ENCODE measurements at places on chromosomes 11 and 22.

DNA sequence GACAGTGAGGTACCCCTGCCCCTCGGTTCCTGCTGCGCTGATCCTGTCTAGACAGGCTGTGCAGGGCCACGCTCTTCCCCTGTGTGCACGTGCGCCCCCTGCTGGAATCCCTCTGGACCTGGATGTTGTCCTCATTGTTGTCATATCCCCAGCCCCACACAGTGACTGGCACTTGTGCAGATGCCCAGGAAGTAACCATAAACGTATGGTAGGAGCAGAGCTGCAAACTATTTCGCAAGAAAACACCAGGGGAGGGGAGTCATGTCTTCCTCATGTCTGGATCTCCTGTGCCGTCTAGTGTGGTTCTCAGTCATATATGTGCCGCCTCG, 114.7 kb downstream of the CRYBB2 start:
- DNase-seq = no peak

DNA sequence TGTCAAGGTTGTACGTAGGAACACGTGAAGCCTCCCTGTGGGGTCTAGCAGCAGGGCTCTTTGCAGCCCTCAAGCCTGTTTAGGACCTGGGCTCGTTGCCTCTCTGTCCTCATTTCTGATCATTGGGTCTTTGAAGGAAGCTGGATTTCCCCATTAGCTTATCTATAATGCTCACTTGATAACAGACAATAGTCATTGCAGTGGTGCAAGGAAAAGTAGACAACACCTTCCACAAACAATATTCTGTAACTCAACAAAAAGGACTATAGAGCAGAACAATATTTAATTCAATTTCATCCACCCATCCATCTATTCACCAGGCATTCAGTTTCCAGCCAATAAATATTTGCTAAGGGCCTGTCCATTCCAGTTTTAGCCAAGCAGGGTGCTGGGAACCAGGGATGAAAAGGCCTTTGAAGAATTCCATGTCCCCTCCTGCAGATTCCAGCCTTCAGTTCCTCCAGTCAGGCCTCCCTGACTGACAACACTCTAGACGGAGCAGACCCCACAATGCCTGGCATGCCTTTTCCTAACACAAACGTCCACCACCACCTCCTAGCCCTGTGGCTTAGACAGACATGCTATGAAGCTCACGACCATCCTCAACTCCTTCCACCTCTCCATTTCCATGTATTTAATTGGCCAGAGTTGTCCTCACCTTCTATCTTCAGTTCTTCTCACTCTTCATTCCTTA, 12.7 kb upstream of the POLD3 start:
- DNase-seq = no peak

- no peak for DNase-seq
These were observed 4.4 kb downstream of the DTX4 start for GRCh38 chr11:59176330-59176729.

DNA sequence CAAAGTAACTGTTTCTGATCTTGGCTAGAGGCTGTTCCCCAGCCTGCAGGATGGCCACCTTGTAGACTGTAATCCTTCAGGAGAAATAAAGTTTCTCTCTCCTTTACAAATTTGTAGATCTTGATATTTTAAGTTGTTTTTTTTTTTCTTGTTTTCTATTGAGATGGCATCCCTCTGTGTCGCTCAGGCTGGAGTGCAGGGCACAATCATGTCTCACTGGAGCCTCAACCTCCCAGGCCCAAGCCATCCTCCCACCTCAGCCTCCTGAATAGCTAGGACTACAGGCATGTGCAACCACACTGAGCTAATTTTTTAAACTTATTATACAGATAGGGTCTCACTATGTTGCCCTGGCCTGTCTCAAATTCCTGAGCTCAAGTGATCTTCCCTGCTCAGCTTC, 389.8 kb upstream of the LRRC4C start:
- no peak for DNase-seq

GRCh38 chr22:46072110-46072881, 78.0 kb upstream of the PPARA start:
- DNase-seq = no peak

- DNase-seq = no peak
These were observed 65.4 kb downstream of the CYP2R1 start for GRCh38 chr11:14826600-14826999.

DNA sequence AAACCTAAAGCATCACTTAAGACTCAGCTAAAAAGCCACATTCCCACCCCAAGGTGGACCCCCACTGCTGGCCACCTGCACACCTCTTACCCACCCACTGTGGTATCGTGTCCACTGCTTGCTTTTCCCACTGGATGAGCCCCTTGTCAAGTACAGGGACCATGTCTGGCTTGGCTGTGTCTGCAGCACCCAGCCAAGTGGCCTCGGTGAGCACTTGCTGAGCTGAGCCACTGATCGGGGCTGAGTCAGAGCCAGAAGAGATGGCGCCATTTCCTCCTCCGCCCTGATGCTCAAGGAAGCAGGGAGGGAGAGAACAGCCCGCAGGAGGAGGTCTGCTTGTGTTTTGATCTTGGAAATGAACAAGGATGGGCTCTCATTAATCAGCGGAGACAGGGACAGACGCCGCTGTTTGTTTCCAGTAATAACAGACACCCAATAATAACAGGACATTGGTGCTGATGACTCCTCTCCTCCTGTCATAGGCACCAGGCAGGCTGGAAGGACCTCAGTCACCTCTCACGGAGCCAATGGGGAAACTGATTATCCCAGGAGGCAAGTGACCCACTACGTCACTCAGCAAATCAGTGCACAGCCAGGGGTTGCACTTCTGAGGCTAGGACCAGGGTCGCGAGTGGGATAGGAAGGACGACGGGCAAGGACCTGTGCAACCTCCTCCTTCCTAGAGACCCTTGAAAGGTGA, 85.2 kb upstream of the RTL6 start:
- DNase-seq = no peak

DNA sequence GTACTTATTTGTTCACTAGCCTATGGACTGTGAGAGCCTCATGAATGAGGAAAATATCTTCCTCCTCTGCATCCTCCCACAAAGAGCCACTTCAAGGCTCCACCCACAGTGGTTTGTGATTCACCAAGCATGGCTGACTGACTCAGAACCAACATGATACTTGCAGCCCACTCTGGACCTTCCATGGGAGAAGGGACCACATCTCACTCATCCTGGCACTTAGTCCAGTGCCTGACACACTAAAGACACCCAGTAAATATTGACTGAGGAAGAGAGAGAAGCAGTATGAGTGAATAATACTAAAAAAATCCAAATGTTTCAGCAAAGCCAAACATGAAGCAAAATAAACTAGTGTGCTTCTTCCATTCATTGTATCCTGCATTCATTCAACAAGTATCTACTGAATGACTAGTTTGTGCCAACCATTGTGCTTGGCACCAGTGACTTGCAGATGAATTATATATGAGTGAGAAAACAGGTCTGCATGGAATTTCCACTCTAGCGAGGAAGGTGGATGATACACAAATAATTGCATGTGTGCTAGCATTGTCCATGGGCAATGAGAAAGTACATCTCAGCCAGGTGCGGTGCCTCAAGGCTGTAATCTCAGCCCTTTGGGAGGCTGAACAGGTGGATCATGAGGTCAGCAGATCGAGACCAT, 54.9 kb upstream of the BLID start:
- no peak for DNase-seq

- DNase-seq = peak; percentile 96
These were observed at the start of gene HDHD5 for GRCh38 chr22:17158568-17159503. TSS of gene HDHD5 (minus strand) at chr22:17159277. CDS start at chr22:17159251, 26 bp downstream.

Data from SK-N-SH (cell line).